ENCODE measurements at places on chromosomes 4 and X.

- no peak for DNase-seq
These were observed 160.0 kb upstream of the NHS start for GRCh38 chrX:17214962-17215361.

GRCh38 chr4:2336659-2337058 is 74.8 kb upstream of the MXD4 start:
- no peak for DNase-seq

GRCh38 chr4:109359040-109359646 is 56.7 kb upstream of the COL25A1 start:
- DNase-seq: peak; percentile 55

- peak; percentile 26 for DNase-seq
These were observed 46.3 kb downstream of the STARD8 start for GRCh38 chrX:68693481-68694434.

DNA sequence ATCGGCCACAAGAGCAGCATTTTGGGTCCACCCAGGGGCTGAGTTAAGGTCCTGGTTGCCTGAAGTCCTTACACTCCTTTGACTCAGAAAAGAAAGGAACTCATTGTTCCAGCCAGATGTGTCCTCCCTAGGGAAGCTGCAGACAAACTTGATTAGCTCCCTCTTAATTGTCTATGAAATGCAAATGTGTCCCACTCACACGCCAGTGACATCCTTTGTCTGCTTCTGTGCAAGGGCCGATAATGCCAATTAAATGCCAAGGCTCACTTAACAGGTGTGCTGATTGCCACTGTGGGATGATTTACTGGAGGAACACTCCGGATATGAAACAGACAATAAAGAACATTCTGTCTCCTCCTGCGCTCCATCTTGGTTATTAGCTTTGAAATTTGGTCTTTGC is 332.9 kb upstream of the CPEB2 start:
- DNase-seq: no peak

- DNase-seq: no peak
These were observed 131.4 kb upstream of the NAP1L5 start for GRCh38 chr4:88828842-88829571.

GRCh38 chr4:26061248-26061986 is 147.4 kb downstream of the SMIM20 start:
- peak; percentile 62 for DNase-seq

DNA sequence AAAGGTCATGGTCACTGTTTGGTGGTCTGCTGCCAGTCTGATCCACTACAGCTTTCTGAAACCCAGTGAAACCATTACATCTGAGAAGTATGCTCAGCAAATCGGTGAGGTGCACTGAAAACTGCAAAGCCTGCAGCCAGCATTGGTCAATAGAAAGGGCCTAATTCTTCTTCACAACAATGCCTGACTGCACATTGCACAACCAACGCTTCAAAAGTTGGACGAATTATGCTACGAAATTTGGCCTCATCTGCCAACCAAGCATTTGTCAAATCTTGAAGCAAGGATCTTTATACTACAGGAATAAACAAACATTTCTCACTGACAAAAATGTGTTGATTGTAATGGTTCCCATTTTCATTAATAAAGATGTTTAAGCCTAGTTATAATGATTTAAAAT is 90.4 kb downstream of the EIF4E start:
- DNase-seq: no peak

DNA sequence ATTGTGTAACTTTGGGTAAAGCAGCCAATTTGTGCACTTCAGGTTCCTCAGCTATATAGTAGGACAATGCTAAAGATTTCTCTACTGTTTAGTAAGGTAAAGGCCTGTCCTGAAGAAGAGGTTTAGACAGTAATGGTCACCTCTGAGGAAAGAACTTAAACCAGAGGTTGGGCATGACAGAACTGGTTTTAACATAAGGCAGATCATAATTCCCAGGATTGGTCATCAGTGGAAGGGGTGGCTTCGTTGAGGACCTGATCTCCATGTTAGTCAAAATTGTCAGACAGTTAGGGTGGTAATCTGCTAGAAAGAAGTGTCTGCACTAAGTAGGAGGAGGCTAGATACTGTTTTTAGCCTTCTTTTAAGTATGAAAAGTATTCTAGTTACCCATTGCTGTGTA is 4.1 kb downstream of the RP2 start:
- no peak for DNase-seq

DNA sequence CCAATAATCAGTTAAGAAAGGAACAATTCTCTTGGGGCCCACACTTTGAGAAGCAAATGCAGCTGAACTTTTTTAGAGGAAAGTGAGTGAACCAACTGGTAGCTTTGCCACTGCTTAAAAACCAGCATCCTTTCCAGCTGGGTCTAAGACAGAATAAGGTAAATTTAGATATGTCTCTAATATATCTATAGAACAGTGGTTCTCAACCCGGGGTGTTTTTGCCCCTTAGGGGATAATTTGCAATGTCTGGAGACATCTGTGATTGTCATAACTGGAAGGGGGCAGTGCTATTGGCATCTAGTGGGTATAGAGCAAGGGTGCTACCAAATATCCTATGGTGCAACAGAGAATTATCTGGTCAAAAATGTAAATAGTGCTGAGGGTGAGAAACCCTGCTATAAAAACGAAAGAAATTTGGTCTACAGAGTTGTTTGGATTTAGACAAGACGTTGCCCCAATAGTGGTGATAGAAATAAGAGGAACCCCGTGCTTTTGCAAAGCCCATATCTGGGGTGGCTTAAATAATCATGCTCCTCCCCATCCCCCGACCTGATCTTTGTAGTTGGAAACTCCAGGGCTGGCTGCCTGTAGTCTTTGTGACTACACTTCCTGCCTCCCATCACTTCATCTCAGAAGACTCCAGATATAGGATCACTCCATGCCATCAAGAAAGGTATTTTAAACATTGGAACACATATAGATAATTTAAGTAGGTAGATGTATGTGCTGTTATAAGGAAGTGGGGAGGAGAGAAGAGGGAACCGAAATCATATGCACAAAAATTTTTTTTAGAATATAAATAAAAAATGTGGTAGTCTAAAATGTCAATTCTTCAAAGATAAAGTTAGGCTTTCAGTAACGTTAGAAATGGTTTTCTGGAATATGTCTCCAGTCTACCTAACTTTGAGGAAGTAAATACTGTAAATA is at the start of gene TLR7:
Gene TLR7 (plus strand): TSS at position 622 of the 927 bp plus-strand sequence. CDS start 507 bp downstream, outside the sequence.
- no peak for DNase-seq

- DNase-seq: no peak
These were observed 78.2 kb upstream of the MYOZ2 start for GRCh38 chr4:119057417-119057816.

- no peak for DNase-seq
These were observed 487.4 kb downstream of the INPP4B start for GRCh38 chr4:142358656-142359055.

DNA sequence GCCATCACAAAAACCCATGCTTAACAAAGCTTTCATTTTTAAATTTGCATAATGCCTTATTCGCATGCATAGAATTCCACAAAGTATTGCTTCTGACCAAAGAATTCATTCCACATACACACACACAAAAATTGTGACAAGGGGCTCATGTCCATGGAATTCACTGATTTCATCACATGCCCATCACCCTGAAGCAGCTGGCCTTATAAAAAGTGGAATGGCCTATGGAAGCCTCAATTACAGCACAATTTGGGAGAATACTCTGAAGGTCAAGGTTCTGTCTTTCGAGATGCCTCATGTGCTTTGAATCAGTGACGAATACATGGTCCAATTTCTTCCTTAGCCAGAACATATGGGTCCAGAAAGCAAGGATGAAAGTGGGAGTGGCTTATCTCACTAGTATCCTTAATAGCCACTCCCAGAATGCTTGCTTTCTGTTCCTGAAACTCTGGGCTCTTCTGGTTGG is 165.7 kb downstream of the KDR start:
- DNase-seq: no peak

DNA sequence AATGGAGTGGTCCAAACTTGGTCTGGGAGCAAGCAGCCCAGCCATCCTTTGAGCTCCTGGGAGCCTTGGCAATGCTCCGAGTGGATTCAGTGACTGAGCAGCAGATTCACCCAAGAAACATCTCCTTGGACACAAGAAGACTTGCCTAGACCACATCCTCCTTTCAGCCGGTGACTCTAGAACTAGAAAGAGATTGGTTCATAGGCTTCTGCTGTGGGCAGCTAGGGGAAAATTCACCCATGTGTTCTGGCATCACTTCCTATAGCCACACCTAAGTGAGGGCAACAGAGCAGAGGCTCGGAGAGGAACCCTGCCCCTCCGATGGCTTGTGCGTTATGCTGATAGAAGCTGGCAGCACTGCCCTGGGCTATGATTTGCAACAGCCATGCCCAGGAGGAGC is 16.0 kb downstream of the ZNF275 start:
- DNase-seq: no peak

- DNase-seq: peak; percentile 85
These were observed 482 bp downstream of the RNF4 start for GRCh38 chr4:2469192-2469984.

- DNase-seq: peak; percentile 73
These were observed 39.5 kb upstream of the MAP3K15 start for GRCh38 chrX:19554786-19555185.

DNA sequence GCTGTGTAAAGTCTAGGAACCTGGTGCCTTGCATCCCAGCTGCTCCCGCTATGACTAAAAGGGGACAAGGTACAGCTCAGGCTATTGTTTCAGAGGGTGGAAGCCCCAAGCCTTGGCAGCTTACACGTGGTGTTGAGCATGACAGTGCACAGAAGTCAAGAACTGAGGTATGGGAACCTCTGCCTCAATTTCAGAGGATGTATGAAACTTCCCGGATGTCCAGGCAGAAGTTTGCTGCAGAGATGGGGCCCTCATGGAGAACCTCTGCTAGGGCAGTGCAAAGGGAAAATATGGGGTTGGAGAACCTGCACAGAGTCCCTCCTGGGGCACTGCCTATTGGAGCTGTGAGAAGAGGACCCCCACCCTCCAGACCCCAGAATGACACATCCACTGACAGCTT is 76.6 kb downstream of the DDX60 start:
- DNase-seq: no peak

GRCh38 chrX:107477406-107477805 is 28.0 kb downstream of the FRMPD3 start:
- DNase-seq: no peak

GRCh38 chr4:106987311-106987710 is 48.8 kb downstream of the DKK2 start:
- no peak for DNase-seq

DNA sequence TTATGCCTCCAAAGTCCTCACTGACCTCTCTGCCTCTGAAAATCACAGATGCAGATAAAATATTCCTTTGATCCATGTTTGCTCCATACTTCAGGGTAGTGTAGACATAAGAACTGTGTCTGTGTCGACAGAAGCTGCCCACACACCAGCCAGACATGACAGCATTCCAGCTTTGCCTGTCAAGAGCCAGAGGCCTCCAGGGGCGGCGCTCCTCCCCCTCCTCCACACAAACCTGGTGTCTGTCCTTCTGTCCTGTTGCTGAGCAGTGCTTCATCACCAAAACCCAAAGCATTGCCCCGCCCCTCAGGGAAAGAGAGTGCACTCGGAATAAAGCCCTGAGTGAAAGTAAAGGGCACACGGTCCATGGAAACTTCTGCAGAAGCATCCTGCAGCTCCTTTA is 379.4 kb downstream of the FBXW7 start:
- DNase-seq: no peak

DNA sequence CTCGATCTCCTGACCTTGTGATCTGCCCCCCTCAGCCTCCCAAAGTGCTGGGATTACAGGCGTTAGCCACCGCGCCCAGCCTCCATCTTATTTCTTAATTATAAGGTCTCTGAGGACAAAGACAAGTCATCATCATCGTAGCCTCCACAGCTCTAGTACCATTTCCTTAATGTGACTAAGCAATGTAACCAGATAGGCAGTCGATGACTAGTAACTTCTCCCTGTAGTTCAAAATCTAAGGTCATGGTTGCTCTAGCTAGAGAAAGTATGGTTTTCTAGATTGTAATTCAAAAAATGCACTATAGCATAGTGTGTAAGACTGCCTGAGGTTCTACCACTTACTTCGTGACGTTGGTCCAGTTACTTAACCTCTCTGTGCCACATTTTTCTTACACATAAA is 6.9 kb downstream of the SLC39A8 start:
- no peak for DNase-seq

DNA sequence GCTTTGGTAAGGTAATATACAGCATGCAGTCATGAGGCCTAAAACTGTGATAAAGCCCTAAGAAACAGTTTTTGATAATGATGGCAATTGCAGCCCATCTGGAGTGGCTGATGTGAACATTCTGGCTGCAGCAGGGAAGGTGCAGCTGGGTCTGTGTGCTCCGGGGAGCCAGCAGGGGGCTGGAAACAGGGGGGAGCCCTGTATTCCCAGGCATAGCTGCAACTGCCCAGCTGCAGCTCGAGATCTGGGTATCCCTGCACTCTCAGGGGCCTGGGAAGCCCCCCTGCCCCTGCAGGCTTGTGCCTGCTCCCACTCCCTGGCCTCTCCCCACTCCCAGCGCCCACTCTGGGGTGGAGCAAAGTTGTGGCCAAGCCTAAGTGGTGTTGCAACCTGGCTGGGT is 95.6 kb downstream of the RRAGB start:
- no peak for DNase-seq

GRCh38 chr4:170001011-170001744 is 25.0 kb downstream of the MFAP3L start:
- DNase-seq: no peak

GRCh38 chr4:183330841-183331240 is 8.6 kb upstream of the CLDN24 start:
- no peak for DNase-seq

DNA sequence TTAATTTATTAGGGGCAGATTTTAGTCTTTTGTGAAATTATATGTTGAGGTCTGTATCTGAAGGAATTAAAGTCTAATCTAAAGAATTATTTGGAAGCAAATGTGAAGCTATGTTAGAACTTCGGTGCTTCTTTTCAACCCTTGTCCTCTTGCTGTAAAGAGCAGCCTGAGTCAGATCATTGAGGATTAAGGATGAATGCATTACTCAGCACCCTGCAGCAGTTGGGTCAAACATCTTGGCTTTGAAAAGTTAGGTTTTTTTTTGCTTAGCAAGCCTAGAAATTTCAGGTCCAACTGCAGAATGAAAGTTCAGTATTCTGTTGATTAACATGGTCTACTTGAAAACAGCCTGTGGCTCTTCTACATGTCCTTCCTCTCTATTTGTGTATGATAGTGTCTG is 57.6 kb downstream of the SLC4A4 start:
- no peak for DNase-seq

DNA sequence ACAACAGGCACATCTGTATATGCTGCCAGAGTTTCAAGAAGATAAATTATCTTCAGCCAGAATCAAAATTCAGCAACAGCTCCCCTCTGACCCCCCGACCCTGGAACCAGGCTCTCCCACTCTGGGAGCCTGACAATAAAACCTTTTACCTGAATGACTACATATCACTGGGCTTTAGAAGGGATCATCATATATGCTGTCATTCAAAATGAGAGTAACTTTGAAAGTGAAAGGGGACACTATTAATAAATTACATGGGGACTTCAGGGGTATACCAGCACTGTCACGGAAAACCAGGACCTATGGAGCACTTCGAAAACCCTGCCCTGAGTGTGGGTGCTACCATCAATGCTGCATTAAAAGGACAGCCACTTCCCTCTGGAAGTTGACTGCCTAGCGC is 26.2 kb downstream of the TSPAN5 start:
- no peak for DNase-seq

Measured in activated CD4-positive, alpha-beta T cell treated with anti-CD3 and anti-CD28 coated beads, Interleukin-2, Interleukin-6, amounts not matched to agents 100 ng/mL and 50 ng/mL, durations not matched to agents 16 hours and 8 hours (primary cell).